ENCODE measurements at places on chromosomes 5 and 9.

- no peak for DNase-seq
Measured at GRCh38 chr5:41277476-41278245, 64.3 kb upstream of the C6 start.

- DNase-seq = no peak
Measured at GRCh38 chr5:147388184-147389108, 121.4 kb downstream of the DPYSL3 start.

- DNase-seq = no peak
Measured at GRCh38 chr5:132219289-132219970, 8.2 kb downstream of the P4HA2 start.

DNA sequence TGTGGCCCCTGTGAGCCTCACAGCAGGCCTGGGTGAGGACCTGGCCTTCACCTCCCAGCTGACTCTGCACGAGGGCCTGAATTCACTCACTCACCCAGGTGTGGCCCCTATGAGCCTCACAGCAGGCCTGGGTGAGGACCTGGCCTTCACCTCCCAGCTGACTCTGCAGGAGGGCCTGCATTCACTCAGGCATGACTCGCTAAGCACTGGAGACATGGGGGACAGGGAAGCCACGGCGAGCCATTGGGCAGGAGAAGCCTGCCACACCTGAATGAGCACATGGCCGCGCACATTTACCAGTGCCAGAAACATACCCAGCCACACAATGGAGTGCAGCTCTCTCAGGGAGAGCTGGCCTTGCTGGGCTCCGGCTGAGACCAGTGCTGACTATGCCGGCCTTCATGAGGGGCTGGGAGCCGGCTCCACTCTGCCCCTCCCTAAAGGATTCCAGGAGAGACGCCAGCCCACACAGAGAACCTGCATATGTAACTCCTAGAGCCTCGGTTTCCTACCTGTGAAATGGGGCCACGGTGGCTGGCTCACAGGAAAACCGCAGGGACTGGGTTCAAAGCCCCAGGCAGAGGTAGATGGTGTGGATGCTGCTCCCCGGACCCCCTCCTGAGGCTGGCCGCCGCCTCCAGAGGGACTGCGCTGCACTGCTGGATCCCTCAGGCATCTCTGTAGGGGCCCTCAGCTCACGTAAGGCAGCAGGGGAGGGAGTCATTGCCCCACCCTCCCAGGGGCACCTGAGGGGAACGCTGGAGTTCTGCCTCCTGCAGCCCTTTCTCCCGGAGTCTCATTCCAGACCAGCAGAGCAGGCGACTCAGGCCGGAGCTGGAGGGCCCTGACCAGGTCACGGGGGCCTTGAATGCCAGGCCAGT lies 7.2 kb downstream of the ADAMTS2 start:
- DNase-seq = no peak

DNA sequence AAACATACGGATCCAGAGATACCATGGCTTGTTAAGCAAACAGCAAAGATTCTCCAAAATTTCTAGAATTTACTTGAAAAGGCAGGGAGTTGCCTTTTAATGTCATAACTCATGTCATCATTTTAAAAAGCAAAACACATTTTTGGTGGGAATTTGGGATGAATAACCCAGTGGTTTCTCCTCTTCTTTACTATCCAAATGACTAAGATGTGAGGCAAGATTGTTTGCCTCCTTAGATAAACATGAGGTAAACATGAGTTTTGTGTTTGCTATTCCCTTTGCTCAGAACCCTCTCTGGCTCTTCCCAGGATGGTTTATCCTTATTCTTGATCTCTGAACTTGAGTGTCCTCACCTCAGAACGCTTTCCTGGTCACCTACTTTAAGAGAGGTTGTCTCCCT lies 267.0 kb downstream of the EBF1 start:
- no peak for DNase-seq

DNA sequence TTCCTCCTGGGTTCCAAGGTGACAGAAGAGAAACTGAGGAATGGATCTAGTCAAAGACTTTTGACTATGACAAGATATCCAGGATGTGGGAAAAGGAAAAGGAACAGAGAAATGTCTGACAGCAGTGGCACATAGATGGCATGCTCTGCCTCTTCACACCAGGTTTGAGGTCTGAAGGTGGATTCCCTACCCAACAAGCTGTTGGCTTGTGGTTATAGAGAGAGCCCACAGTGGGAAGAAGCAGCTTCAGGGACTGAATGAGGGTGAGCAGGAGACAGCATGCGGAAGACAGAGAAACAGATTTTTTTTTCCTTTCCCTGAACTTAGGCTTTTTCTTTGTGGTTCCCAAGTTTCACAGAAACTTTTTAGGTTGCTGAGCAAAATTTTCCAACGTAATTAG lies 20.6 kb downstream of the IFNW1 start:
- no peak for DNase-seq

- no peak for DNase-seq
Measured at GRCh38 chr5:73722231-73722630, 96.2 kb downstream of the ARHGEF28 start.
